HuH-7.5 (cell line): ENCODE measurements at places on chromosomes 4 and X.
A peak's percentile ranks its signal among the peaks of the same experiment; 100 is the strongest.

DNA sequence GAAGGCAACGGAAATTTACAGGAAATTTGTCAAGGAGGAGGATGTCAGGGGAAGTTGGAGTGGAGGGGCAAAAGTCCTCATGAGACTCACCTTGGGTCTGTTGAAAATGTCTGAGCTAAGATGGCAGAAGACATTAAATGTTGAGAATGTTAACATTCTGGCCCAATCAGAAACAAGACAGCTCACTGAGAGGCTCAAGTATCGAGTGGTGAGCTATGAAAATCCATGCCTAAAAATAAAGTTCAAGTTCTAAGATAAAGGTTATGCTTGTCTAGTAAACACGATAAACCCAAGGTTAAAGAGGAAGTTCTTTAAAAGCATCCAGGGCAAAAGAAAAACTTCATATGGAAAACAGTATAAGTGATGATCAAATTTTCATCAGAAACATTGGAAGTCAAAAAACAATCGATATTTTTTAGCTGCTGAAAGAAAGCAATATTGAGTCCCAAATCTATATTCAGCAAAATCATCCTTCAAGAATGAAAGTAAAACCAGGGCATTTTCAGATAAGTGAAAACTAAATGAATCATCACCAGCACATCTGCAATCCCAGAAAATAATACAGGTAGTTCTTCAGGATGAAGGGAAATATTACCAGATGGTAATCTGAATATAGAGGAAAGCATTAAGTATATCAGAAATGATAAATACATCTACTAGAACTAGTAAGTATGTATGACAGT is 462.4 kb downstream of the TLL1 start:
- DNase-seq, result no peak

DNA sequence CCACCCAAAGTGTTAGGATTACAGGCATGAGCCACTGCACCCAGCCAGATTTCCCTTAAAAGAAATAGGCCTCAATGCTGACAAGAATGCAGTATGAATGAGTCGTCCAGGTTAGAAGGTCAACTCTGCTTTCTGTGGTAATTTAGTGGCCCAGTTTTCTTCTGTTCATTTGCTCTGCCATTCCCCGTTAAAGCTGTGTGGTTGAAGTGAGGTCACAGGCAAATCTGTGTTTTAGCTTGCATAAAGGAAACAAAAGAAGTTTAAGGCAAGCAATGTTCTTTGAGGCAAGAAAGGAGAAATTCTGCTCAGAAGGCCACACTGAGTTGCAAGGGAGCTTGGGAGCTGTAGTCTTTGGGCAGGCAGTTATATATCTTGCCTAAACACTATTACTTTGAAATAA is 176.8 kb downstream of the LARP7 start:
- DNase-seq, result no peak

DNA sequence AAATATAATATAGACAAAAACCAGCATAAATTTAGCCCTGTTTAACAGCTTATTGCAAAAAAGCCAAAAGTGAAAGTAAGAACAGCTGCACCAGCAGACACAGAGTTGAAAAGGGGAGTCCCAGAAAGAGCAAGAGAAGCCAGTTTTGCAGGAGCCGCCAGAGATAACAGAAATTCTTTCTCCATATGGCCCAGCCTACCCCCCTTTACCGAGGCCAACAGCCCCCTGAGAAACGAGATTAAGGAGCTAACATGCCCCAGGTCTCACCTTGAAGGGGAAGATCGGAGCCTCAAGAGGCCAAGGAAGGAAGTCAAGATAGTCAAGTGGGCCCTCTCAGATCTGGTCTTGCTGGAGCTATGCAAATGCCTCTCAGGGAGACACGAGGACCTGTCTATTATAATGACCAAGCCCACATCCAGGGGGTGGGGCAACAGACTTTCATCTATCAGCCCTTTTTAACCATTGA is 4.8 kb downstream of the ACOX3 start:
- DNase-seq, result no peak

GRCh38 chr4:1055721-1056590 is 44.5 kb downstream of the FGFRL1 start:
- DNase-seq, result no peak

DNA sequence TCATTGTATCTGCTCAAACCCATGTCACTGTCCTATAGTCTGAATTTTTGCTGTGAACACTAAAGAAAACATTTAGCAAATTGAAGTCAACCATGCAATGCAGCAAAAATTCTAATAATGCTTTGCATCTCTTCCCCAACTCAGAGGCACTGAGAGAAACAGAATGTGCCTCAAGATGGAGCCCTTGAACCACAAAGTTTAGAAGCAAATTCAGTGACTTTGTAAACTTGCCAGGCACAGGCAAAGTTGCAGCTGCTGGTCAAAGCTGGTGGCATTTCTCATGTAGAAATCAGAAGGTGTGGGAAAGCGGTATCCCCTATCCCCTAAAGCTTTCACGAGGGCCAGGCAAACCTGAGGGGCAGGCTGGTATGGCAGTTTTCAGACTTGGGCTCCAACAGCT is 121.7 kb upstream of the DIPK2B start:
- no peak for DNase-seq

- DNase-seq, result no peak
These were observed 13.7 kb upstream of the SMIM20 start for GRCh38 chr4:25900310-25900709.

DNA sequence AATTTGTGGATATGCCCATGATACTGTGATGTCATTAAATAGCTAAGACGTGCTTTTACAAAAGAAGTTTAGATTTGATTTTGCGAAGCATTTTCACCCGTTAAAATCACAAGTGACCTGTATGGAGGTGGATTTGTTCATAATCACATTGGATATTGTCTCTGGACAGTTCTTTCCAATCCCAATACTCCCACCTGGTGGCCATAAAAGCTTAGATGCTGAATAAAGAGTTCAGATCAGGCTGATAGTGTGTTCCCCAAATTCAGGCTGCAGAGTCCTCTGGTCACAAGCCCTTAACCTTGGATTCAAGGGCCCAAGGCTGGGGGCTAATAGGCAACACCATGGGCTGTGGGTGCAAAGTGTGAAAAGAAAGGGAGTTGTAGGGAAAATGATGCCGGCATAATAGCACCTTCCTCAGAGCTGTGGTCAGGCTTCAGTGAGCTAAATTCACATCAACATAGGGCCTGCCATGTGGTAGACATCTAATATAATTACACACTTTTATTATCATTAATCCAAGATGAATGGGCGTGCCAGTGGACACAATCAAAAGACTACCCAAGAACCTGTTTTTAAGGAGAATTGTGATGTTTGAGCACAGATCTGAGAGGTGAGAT is 28.1 kb downstream of the SMIM43 start:
- peak; percentile 8 for DNase-seq

- no peak for DNase-seq
These were observed 183.5 kb downstream of the ZC4H2 start for GRCh38 chrX:64792598-64793337.

GRCh38 chr4:15544248-15544729 is 74.6 kb downstream of the CC2D2A start:
- DNase-seq, result no peak

DNA sequence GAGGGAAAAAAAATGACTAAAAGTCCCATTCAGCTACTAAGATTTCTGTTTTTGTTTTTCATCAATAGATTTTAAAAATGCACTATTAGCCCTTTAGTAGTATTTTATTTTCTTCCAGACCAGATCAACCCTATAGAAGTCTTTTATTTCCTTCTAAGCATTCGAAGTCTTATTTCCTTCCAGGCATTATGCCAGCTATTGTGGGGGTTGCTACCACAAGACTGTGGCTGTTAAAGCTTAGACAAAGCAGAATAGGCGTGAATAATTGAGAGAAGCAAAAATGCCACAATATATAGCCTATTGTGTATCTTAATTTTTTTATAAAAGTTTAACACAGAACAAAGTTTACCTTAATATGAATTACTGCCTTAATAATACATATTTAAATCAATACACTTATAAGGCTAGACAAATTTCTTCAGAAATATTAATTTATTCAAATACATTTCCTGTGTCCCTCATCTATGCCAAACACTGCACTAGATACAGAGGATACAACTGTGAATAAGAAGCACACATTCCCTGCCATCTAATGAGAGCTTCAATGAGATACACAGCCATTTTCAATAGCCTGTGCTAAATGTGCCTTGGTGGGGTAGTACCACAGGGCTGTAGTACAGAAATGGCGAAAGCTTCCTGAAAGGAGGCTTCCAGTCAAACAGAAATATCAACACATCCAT is 33.1 kb downstream of the SLC10A7 start:
- no peak for DNase-seq

DNA sequence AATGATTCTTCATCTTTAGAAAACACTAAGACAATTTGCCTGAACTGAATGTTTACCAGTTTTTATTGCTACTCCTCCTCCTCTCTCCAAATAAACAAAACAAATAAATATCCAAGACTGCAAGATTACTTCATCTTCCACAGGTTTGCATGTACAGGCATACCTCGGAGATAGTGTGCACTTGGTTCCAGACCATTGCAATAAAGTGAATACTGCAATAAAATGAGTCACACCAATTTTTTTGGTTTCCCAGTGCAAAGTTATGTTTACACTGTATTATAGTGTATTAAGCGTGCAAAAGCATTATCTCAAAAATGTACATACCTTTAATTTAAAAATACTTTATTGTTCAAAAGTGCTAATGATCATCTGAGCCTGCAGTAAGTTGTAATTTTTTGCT is 53.3 kb downstream of the FBXL5 start:
- no peak for DNase-seq

DNA sequence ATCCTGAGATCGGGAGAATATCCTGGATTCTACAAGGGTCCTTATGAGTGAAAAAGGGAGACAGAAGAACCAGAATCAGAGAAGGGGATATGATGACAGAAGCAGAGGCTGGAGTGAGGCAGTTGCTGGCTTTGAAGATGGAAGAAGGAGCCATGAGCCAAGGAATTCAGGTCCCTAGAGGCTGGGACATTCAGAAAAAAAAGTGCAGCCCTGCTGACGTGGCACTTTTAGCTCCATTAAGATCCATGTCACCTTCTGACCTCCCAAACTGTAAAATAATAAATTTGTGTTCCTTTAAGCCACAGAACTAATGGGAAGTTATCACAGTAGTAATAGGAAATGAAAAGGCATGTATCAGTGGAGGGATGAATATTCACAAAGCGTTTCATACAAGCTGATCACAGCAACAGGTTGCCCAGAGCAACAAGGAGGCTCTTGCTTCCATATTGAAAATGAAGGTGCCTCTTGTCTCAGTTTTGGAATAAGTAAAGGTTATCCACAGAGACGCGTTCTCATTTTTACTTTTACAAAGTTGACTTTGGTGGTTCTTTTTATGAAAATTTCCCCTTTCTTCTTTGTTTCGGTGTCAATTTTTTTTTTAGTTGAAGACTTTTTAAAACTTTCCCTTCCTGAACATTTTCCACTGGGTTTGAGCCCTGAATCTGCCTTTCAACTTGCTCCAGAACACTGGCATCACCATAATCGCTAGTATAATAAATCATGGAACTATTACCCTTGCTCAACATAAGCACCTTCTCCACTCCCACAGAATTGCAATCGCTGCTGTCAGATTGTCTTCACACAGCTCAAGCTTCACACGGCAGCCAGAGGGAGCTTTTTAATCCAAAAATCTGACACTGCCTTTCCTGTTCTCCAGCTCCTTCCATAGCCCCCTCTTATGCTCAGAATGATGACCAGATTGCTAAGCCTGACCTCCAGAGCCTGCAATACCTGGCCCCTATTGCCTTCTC is 127.6 kb upstream of the RBPJ start:
- no peak for DNase-seq

GRCh38 chr4:2248044-2248780 is 6.3 kb upstream of the HAUS3 start:
- DNase-seq, result no peak

DNA sequence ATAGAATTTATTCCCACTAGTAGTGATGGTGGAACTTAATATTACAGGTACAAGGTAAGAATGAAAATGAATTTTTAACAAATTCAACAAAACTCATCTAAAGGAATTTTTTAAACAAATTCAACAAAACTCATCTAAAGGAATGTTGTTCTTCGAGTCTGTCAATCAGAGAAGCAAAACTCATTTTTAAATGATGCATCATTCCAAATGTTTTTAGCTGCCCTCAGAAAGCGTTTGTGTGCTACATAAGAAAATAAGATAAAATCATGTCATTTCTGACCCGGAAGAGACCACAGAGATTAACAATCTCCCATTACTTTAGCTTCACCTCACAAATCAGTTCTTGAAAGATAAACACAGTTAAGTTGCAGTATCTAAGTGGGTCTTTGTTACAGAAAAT is 129.4 kb downstream of the REELD1 start:
- no peak for DNase-seq

DNA sequence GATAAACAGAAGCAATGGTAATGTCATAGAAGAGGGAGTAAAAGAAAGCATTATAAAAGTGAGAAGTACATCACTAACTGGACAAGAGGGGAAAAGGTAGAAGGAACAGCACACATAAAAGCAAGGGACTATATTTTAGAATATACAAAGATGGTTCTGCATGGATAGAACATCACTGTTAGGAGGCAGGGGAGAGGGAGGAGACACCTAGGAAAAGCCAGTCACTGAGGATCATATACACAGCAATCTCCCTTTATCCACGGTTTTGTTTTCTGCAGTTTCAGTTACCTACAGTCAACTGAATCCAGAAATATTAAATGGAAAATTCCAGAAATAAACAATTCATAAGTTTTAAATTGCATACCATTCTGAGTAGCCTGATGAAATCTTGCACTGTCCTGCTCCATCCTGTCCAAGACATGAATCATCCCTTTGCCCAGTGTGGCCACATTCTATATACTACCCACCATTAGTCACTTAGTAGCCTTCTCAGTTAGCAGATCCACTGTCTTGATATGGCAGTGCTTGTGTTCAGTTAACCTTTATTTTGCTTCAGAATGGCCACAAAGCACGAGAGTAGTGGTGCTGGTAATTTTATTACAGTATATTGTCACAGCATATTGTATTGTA is 74.2 kb downstream of the PPA2 start:
- no peak for DNase-seq

GRCh38 chrX:50805276-50805675 is 8.7 kb downstream of the SHROOM4 start:
- DNase-seq, result no peak

- DNase-seq, result no peak
These were observed 1.1 kb downstream of the ARHGAP36 start for GRCh38 chrX:131059246-131059645.

DNA sequence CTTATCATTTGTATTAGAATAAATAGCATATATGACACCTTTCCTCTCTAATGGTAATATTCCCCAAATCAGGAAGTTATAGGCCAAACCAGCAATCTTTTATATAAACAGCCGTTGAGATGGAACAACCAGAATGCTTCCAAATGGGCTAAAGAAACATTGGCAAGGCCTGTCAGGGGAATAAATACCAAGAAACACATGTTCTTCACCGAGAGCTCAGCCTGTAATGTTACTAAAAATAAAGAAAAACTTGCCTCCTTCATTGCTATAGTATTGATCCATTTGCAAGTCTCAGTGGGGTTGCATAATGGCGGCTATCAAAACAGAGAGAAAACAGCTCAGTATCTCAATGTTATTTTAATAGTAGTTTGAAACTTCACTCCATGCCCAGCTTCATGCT is 104.9 kb downstream of the FAM13A start:
- no peak for DNase-seq

GRCh38 chrX:1072637-1073377 is 139.6 kb downstream of the CRLF2 start:
- no peak for DNase-seq

GRCh38 chr4:38311495-38312126 is 351.4 kb downstream of the PTTG2 start:
- no peak for DNase-seq
